ENCODE measurements at places on chromosomes 7 and 10.

GRCh38 chr10:29131952-29132547, 156.8 kb upstream of the LYZL1 start:
- no peak overlapping the region for H3K4me3 ChIP-seq
- H3K27ac ChIP-seq: peak overlapping the region; percentile 36
- DNase-seq: no peak
- H3K27me3 ChIP-seq: no peaks in the 10 kb centered on the region
- no peaks in the 10 kb centered on the region for H3K4me1 ChIP-seq

DNA sequence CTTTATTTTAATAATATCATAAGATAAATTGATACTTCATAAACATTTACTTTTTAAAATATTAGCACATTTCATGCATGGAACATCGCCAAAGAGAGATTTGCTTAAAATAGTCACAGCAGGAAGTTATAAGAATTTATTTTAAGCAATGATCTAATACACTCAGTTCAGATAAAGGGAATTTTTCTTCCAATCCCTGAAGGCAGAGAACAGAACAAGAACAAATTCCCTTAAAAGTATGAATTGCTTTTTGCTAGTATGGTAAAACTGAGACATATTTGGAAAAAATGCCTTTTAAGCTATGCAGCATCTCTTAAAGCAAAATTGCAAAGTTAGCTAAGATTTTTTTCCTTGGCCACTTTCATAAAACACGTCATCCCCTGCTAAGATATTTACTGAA, 91.0 kb downstream of the SEMA3D start:
- no peak overlapping the region for H3K4me3 ChIP-seq
- no peaks in the 10 kb centered on the region for H3K36me3 ChIP-seq
- H3K4me1 ChIP-seq: no peaks in the 10 kb centered on the region
- H3K27ac ChIP-seq: no peak overlapping the region
- DNase-seq: no peak

DNA sequence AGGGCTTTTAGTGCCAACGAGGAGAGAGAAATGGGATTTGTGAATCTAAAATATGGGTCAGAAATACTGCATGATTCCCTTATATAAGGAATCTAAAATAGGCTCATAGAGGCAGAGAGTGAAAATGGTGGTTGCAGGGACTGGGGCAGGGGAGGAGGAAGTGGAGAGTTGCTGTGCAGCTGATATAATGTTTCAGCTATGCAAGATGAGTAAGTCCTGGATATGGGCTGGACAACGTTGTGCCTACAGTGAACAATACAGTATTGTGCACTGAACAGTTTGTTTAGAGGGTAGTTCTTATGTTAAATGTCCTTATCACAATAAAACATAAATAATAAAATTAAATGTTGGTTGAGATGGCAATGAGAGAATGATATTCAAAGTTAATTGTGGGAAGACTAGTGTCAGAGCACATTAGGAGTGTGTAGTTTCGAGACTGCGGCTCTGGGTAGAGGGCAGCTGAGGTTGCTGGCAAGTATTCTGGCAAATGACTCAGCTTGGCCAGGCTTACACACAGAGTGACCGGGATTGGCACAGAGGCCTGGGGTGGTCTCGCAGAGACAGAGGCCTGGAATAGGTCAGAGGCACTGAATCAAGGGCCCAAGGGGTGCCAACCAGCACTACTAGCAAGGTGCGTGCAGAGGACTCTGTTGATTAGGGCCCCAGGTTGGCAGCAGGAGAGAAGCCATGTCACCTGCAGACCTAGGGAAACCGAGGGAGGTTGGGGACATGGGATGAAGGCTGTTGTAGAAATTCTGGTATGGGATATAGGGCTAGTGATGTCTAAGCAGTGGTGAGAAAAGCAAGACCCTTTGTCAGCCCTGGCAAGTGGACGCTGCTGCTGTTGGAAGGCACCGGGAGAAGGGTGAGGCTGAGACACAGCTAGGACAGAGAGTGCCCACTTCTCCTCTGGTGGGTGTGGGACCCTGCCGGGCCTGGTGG, 2.8 kb upstream of the DEPP1 start:
- H3K36me3 ChIP-seq: no peaks in the 10 kb centered on the region
- H3K27me3 ChIP-seq: no peaks in the 10 kb centered on the region
- H3K4me1 ChIP-seq: peaks cover 14% of the 10 kb centered on the region
- H3K4me3 ChIP-seq: no peak overlapping the region

- no peaks in the 10 kb centered on the region for H3K27me3 ChIP-seq
- no peak overlapping the region for H3K4me3 ChIP-seq
- H3K4me1 ChIP-seq: no peaks in the 10 kb centered on the region
- H3K36me3 ChIP-seq: no peaks in the 10 kb centered on the region
- DNase-seq: no peak
- H3K27ac ChIP-seq: no peak overlapping the region
Measured at GRCh38 chr7:26159243-26159642, 7.2 kb downstream of the NFE2L3 start.

GRCh38 chr10:28677888-28678686, 766 bp downstream of the BAMBI start:
- H3K4me3 ChIP-seq: peak overlapping the region; percentile 83
- peak overlapping the region; percentile 86 for H3K27ac ChIP-seq
- no peaks in the 10 kb centered on the region for H3K36me3 ChIP-seq
- H3K27me3 ChIP-seq: no peaks in the 10 kb centered on the region

DNA sequence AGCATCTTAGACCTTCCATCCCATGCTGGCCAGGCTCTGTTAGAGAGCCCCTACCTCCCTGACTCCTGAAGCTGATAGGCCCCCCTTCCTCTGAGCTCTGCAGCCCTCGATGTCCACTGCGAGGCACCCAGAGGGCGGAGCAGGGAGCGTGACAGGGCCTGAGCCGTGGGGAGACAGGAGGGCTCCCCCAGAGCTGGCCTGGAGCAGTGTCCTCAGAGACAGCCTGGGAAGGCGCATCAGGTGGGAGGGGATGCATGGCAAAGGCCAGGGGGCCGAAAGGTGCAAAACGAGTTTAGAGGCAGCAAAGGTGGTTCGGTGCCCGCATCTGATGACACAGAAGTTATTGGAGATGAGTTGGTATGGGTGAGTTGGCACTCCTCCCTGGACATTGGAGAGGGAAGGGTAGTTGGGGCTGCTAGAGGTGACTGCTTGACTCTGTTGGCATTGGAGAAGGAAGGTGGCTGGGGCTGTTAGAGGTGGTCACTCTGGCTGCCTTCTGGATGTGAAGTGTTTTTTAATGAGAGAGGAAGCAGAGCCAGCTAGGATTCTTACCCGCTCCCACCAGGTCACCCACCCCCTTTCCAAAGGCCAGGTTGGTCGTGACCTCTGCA, 53.1 kb downstream of the PRF1 start:
- H3K27me3 ChIP-seq: no peaks in the 10 kb centered on the region
- no peaks in the 10 kb centered on the region for H3K4me1 ChIP-seq
- H3K36me3 ChIP-seq: no peaks in the 10 kb centered on the region

DNA sequence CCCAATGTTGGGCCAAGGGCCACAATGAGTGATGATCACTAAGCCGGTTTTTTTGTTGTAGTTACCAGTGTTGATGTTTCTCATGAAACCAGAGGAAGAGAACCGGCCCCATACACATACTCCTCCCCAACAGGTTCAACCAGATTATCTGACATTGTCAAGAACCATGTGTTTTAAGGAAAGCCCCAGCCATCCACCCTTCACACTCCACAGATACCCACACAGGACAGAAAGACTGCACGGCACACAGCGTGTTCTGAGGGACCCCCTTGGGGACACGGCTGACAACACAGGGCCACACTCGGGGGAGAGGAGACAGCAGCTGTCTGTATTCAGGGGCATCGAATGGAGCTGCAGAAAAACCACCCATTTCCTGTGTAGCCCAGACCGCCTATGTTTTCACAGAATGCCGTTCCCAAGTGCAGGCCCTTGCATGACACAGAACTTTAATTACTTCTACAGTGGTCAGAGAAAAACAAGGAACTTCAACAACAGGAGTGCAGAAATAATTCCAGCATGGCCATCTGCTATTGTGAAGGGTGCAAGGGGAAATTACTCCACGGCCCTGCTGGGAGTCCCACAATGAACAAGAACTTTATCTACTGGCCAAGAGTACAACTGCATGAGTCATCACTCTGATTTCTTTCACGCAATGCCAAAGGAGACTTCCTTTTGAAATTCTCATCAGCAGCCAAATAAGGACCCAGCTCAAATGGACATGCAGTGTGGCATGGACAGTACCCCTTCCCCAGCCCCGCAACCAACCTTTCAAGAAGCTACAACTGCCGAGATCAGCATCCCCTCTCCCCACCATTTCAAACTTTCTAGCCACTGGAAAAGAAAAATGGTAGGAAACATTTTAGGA, 2.3 kb downstream of the KLF6 start:
- peak overlapping the region; percentile 100 for H3K27ac ChIP-seq
- H3K27me3 ChIP-seq: no peaks in the 10 kb centered on the region
- H3K36me3 ChIP-seq: no peaks in the 10 kb centered on the region
- DNase-seq: peak; percentile 82

- H3K4me1 ChIP-seq: no peaks in the 10 kb centered on the region
- DNase-seq: no peak
- no peak overlapping the region for H3K27ac ChIP-seq
- no peak overlapping the region for H3K4me3 ChIP-seq
- H3K36me3 ChIP-seq: no peaks in the 10 kb centered on the region
Measured at GRCh38 chr7:77482015-77482414, 55.1 kb upstream of the PTPN12 start.

GRCh38 chr7:570801-571070, 51.1 kb upstream of the PDGFA start:
- no peak overlapping the region for H3K4me3 ChIP-seq
- H3K4me1 ChIP-seq: peaks cover 4% of the 10 kb centered on the region
- no peaks in the 10 kb centered on the region for H3K36me3 ChIP-seq
- no peak overlapping the region for H3K27ac ChIP-seq

DNA sequence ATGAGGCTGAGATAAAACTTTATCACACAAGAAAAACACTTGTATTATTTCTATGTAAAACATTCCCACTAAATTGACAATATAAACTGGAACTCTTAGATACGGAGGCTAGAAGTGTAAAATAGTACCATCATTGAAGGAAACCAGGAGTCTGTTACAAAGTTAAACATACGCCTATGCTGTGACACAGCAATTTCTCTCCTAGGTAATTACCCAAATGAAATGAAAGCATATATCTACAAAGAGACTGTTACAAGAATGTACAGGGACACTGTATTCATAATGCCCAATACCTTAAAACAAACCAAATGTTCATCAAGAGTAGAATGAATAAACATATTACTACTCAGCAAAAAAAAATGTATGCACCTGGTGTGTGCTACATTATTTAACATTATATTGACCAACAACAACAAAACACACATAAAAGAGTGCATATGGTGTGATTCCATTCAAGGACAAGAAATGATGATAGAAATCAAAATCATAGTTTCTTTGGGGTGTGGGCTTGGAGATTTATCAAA, 33.2 kb upstream of the ELAPOR2 start:
- no peak for DNase-seq
- no peaks in the 10 kb centered on the region for H3K27me3 ChIP-seq
- no peaks in the 10 kb centered on the region for H3K4me1 ChIP-seq
- H3K36me3 ChIP-seq: no peaks in the 10 kb centered on the region
- no peak overlapping the region for H3K27ac ChIP-seq
- no peak overlapping the region for H3K4me3 ChIP-seq

- DNase-seq: no peak
- no peak overlapping the region for H3K27ac ChIP-seq
- H3K4me1 ChIP-seq: no peaks in the 10 kb centered on the region
- peaks cover 3% of the 10 kb centered on the region for H3K27me3 ChIP-seq
- no peaks in the 10 kb centered on the region for H3K36me3 ChIP-seq
- H3K4me3 ChIP-seq: no peak overlapping the region
Measured at GRCh38 chr10:131899116-131899690, 1.6 kb upstream of the PPP2R2D start.

DNA sequence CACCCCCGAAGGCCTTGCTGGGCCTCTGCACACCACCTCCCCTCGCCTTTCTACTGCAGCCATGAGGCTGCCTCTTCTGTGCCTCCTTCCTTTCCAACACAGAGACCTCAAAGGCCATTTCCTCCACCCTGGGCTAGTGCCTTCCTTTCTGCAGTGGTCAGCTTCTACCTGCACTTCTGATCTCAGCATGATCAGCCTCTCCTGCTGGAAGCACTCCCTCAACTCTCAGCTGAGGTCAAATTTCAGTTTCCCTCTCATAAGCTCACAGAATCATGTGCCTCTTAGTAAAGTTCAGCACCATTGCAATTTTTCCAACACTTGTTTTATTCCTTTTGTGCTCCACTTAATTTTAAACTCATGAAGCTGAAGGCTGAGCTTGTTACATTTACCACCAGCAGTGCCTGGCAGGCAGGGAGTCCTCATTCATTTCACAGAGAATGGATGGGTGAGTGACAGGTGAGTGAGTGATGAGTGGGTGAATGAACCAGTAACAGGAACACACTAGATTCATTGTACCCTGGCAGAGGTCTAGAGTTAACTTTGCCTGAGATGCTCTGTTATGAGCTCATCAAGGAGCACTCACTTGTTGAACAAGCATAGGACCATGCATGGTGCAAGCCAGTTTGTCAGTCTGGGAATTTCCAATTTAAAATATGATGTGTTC, 124.0 kb upstream of the PRSS58 start:
- no peak overlapping the region for H3K27ac ChIP-seq
- H3K36me3 ChIP-seq: no peaks in the 10 kb centered on the region
- H3K4me1 ChIP-seq: no peaks in the 10 kb centered on the region

DNA sequence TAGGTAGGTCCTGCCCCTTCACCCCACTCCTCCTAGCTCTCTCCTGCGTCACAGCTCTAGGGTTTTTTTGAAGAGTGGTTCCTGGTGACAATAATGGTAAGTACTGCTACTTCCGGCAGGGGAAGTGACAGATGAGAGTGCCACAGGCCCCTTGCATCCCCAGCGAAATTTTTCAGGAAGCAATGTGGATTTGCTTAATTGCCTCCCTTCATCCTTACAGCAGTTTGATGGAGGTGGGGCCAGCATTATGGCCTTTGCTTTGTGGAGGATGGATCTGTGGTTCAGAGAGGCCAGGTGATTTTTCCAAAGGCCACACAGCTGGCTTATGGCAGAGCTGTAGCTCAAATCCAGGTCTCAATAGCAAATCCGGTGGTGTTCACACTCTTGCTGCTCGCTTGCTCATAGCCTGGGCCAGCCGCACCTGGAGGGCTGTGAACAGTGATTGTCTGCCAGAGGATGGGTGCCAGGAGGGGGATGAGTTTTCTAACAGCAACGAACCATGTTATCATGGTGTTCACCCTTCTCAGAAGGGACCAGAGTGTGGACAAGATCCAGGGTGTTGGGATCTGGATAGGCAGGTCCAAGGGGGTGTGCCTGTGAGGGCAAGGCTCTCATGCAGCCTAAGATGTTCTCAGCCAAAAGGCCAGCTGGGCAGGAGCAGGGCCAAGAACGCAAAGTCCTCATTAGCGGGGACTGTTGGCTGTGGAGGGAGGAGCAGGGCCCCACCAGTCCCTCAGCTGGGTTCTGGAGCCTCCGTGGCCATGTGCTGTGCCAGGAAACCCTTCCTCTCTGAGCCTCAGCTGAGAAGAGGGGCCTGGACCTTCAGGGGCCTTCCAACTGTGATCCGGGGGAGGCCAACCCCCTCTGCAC, 89.0 kb downstream of the EMX2 start:
- no peaks in the 10 kb centered on the region for H3K27me3 ChIP-seq
- no peak overlapping the region for H3K4me3 ChIP-seq
- no peaks in the 10 kb centered on the region for H3K4me1 ChIP-seq
- DNase-seq: peak; percentile 73
